Kidney epithelial cell (primary cell): ENCODE measurements at places on chromosomes 11 and 22. TPM values are rescaled to one million over a fixed set of nuclear protein-coding genes. Genes with fewer than 3 reads are reported as not detected.

JAML gene
- total RNA-seq, result 2.5 TPM in 1 of 2 replicates, not detected in the other

PNPLA5 gene
- total RNA-seq, result not detected in 2 replicates

MMP10 gene
- total RNA-seq, result 4.8 and 8.7 TPM in 2 replicates

GRCh38 chr11:126727381-126727780 lies 273.2 kb downstream of the KIRREL3 start:
- no peak for DNase-seq

DNA sequence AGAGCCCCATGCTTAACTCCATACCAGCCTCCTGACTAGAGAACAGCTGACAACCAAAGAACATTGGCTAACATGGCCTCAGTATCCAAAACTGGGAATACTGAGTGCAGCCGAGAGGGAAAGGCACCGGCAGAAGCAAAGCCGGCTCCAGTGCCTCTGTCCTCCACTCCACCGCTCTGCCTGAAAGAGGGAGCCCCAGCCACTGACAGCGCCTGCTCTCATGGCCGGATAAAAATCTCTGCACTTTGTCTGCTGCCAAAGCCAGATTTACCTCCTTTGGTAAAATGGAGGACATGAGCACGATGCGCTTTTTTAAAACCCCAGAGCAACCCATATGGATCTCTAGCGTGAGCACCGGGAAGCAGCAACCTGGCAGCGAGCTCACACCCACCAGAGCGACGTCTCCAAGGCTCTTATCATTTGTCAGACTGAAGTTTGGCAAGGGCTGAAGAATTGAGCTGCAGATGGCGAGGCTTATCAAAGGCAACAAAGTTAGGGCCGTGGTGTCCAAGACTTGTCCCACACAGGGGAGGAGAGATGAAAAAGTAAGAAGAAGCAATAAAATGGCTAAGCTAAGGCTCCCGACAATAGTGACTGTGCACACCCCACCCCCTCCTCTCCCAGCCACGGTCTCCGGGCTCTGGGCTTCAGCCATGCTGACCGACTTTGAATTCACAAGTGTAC lies 71.4 kb downstream of the EFCAB6 start:
- DNase-seq, result no peak

- DNase-seq, result no peak
Observed at GRCh38 chr11:111105566-111105965, 140.0 kb upstream of the POU2AF2 start.

DNA sequence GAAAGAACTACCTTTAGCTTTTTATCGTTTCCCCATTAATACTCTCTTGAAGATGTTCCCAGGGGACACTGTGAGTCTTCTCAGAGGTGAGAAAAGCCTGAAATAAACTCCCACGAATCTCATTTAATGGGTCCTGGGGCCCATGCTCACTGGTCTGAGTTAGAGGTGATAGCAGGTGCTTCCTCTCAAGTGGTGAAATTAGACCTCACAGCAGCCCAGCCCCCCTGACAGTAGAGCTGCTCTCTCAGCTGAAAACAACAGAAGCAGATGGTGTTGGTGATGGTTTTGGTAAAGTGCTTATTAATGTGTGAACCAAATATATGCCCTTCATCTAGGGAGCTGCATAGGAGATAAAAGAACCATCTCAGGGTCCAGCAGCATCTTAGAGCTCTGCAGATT lies 76.8 kb upstream of the VPREB1 start:
- no peak for DNase-seq

- peak; percentile 66 for DNase-seq
Observed at GRCh38 chr22:41001722-41002122, 50.5 kb downstream of the RBX1 start.
